ENCODE measurements at places on chromosomes 11 and 22. TPM values are rescaled to one million over a fixed set of nuclear protein-coding genes. Genes with fewer than 3 reads are reported as not detected.

DNA sequence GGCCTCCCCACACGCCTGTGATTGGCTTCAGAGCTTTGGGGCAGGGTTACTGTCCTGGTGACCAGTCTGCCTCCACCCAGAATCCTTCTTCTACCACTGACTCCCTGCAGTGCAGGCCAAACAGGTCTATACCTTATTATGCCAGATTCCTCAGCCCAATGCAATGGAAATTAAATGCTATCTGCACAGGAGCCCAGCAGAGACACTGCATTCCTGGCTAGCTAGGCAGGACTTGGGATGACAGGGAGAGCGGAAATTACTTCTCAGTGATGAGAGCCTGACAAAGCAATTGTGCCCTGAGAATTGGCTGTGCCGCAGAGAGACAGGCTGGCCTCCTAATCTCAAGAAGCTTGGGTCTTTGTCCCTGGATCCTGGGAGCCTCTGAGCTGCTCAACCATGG is 143.8 kb upstream of the NCAM1 start:
- no peak for DNase-seq

DNA sequence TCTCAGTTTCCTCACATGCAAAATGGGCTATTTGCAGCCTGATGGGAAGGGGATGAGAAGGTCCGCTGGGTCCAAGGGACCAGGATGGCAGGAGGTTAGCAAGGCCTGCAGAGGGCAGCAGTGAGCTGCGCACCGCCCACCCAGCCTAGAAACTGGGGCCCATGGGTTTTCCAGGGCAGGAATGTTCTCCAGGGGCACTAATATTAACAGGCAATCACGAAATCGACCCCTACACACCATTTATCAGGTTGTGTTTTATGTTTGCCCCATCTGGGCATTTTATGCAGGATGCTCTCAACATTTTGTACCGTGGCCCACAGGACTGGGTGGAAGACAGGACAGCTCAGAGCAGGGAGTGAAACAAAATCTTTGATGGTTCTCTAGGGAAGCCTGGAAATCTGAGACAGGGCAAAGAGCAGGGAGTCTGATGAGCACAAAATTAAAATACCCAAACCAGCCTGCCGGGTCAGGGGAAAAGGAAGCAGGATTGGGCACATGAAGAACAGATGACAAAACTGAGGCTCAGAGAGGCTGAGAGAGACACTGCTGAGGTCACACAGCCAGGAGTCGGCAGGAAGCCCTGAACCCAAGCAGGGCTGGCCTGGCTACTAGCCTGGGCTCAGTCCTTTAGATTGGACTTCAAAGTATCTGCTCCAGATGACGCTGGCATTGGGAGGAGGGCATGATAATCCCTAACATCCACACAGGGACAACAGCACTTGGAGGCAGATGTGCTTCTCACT is 1.6 kb upstream of the BCR start:
- DNase-seq = peak; percentile 56

GRCh38 chr11:26620282-26621045 is 48.4 kb upstream of the MUC15 start:
- no peak for DNase-seq

Gene VSIG10L2
- not detected for total RNA-seq

Gene JRKL
- total RNA-seq = 8.5 TPM

Data from activated naive CD8-positive, alpha-beta T cell treated with anti-CD3 and anti-CD28 coated beads for 36 hours (primary cell).